ENCODE measurements at places on chromosomes 4 and X.

DNA sequence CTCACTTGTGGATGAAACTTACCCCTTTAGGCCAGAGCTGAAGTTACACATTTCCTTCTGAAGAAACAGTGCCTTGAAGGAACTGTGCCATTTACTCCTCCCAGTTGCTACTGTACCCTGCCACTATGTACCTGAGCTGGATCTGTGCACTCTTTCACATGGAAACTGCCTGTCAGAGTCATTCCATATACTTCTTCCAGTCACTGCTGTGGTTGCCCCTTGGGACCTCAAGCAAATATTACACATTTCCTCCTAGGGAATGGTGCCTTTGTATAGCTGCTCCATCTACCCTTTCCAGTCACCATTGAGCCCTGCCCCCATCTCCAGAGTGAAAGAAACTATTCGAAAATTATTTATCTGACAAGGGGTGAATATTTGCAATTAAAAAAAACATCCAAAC is 1328.3 kb downstream of the TECRL start:
- H3K4me1 ChIP-seq = no peaks in the 10 kb centered on the region
- H3K27me3 ChIP-seq = no peaks in the 10 kb centered on the region

DNA sequence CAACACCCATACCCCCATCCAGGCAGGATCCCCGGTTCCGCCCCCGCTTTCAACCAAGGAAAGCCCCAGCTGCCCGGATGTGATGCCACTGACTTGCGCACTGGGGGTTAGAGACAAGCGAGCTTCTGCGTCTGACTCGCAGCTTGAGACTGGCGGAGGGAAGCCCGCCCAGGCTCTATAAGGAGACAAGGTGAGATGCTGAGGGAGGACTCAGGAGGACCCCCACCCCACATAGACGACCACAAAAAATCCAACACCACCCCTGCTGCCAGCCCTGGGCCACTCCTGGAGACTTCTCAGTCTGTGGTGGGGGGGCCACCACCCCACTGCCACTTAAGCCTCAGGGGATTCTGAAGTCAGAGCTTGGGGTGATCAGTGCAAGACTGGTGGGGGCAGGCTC is at the start of gene MAGEA4:
Gene MAGEA4, plus strand, starts transcription at position 110 of the 400 bp plus-strand sequence. CDS start 10,776 bp downstream, outside the sequence.
- no peak within 1 kb of the TSS for H3K4me3 ChIP-seq
- no peaks in the 10 kb centered on the region for H3K27me3 ChIP-seq
- no peaks in the 10 kb centered on the region for H3K36me3 ChIP-seq
- no peaks in the 10 kb centered on the region for H3K4me1 ChIP-seq

DNA sequence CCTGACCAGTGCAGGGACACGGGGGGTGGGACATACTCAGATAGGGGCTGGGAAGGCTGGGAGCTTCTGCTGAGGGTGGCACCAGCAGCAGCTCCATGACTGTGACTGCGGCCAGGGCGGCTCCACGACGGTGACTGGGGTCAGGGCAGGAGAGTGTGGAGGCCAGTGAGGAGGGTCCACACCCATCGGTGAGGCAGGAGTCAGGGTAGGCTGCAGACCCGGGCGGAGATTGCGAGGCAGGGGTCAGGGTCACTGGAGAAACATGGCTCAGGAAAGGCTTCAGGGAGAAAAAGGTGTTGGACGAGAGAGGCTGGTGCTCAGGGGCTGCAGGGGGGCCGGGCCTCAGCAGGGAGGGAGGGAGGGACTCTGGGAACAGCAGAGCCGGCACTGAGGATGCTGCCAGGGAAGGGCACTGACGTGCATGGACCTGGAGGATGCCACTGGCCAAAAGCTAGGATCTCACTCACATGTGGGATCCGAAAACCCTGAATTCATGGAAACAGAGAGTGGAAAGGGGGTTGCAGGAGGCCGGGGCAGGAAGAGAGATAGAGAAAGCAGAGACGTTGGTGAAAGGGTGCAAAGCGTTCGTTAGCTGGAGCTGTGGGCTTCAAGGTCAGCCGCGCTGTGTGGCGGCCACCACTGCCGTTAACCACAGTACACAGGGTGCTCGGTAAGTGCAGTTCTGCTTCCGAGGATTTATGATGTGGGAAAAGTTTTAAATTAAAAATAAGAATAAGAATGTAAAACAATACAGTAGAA is 22.0 kb downstream of the ATP5ME start:
- H3K36me3 ChIP-seq = no peaks in the 10 kb centered on the region
- no peak overlapping the region for H3K4me3 ChIP-seq
- DNase-seq = no peak
- H3K4me1 ChIP-seq = no peaks in the 10 kb centered on the region
- H3K27me3 ChIP-seq = peaks cover 14% of the 10 kb centered on the region
- no peak overlapping the region for H3K27ac ChIP-seq

DNA sequence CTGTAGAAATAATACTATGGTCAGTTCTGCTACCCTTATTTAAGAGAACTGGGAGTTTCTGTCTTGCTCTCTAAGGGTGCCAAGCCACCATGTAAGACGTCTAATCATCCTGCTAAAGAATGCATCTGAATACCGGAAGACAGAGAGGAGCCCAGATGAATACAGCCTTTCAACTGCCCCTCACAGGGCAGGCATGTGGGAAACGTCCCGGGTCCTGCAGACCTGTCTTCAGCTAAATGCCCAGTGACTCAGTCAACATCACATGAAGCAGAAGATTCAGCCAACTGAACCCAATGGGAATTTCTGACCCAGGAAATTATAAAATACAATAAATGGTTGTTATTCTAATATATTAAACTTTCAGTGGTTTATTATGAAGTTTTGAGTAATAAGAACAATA is 2141.0 kb upstream of the AGA start:
- H3K4me1 ChIP-seq = no peaks in the 10 kb centered on the region
- H3K27ac ChIP-seq = no peak overlapping the region
- no peak for DNase-seq
- no peaks in the 10 kb centered on the region for H3K27me3 ChIP-seq
- no peaks in the 10 kb centered on the region for H3K36me3 ChIP-seq

- H3K27me3 ChIP-seq = no peaks in the 10 kb centered on the region
- H3K4me1 ChIP-seq = no peaks in the 10 kb centered on the region
- H3K27ac ChIP-seq = no peak overlapping the region
- no peak for DNase-seq
- H3K4me3 ChIP-seq = no peak overlapping the region
Measured at GRCh38 chr4:119841361-119841760, 212.8 kb upstream of the PDE5A start.

DNA sequence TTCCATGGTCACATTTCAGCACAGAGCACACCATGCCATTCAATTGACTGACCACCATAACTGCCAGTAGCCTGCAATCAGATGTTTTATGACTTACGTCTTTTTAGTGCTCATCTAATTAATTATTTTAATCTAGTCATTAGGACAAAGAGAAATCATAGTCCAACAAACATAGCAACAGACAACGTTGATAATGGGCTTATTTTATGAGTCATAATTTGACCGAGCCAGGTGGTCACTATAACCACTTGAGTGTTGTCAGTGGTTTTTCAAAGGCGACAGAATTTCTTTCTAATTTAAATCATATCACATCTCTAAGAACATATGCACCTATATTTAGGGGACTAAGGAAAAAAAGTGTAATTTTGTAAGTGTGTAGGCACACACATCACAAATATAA is 1.9 kb downstream of the SEC24D start:
- H3K36me3 ChIP-seq = peaks cover 31% of the 10 kb centered on the region
- H3K27ac ChIP-seq = no peak overlapping the region
- peak overlapping the region; percentile 29 for H3K4me3 ChIP-seq
- H3K27me3 ChIP-seq = no peaks in the 10 kb centered on the region

DNA sequence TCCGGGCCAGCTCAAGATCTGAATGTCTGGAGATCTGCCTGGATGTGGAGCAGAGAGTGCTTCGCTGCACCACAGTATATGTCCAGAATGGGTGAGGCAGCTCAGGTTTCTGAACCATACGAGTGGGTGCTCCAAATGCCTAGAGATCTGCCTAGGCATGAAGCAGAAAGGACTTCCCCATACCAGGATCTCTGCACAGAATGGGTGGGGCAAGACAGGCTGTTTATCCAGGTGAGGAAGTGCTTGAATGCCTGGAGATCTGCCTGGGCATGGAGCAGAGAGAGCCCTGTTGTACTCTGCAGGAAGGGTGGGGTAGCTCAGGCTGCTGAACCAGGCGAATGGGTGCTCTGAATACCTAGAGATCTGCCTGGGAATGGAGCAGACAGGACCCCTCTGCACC is 45.4 kb upstream of the MAGEC2 start:
- H3K4me1 ChIP-seq = no peaks in the 10 kb centered on the region
- no peaks in the 10 kb centered on the region for H3K36me3 ChIP-seq
- no peak overlapping the region for H3K27ac ChIP-seq
- no peak for DNase-seq
- H3K4me3 ChIP-seq = no peak overlapping the region

GRCh38 chr4:122705547-122706117 is 26.9 kb upstream of the BBS12 start:
- H3K36me3 ChIP-seq = peaks cover 4% of the 10 kb centered on the region
- H3K27me3 ChIP-seq = peaks cover 25% of the 10 kb centered on the region
- H3K4me1 ChIP-seq = peaks cover 35% of the 10 kb centered on the region
- H3K4me3 ChIP-seq = no peak overlapping the region

GRCh38 chr4:7904952-7905915 is 34.4 kb downstream of the AFAP1 start:
- no peaks in the 10 kb centered on the region for H3K36me3 ChIP-seq
- no peak overlapping the region for H3K4me3 ChIP-seq
- H3K27me3 ChIP-seq = peaks cover 2% of the 10 kb centered on the region

DNA sequence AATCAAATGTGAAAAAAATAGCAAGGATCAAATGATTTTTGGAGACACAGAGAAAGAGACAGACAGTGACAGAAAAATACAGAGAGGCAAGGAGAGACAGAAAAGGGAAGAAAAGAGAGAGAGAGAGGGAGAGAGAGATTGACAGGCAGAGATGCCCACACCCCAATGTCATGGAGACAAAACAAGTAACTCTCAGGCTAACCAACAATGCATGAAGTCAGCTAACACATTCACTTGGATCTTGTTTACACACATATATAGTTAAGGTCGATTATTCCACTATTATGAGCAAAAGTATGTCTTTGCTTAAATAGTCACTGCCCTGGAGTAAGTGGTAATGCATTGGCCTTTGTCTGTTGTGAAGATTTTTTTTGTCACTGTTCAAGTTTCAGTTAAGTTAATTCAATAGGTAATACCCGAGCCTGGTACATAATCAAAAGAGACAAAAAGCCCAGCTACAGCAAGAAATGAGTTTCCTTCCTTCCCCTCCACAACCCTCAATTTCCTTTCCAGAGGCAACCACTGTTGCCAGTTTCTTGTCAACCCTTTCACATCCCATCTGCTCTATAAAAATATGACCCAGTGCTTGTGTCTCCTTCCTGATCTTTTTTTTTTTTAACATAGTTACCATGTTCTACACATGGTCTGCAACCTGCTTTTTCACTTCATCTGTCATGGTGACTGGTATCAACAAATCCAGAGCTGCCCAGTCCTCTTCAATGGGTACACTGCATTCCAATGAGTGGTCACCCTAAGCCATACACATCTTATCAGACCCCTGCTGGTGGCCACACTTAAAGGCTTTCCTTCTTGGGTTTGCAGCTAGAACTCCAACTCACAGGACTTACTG is 52.1 kb downstream of the PROM1 start:
- no peaks in the 10 kb centered on the region for H3K4me1 ChIP-seq
- no peak overlapping the region for H3K27ac ChIP-seq
- no peak for DNase-seq
- peaks cover 30% of the 10 kb centered on the region for H3K27me3 ChIP-seq
- no peaks in the 10 kb centered on the region for H3K36me3 ChIP-seq
- no peak overlapping the region for H3K4me3 ChIP-seq

GRCh38 chr4:105666693-105667092 is 41.8 kb downstream of the INTS12 start:
- H3K4me1 ChIP-seq = peaks cover 2% of the 10 kb centered on the region
- DNase-seq = no peak
- H3K4me3 ChIP-seq = no peak overlapping the region
- no peak overlapping the region for H3K27ac ChIP-seq
- peaks cover 19% of the 10 kb centered on the region for H3K27me3 ChIP-seq

DNA sequence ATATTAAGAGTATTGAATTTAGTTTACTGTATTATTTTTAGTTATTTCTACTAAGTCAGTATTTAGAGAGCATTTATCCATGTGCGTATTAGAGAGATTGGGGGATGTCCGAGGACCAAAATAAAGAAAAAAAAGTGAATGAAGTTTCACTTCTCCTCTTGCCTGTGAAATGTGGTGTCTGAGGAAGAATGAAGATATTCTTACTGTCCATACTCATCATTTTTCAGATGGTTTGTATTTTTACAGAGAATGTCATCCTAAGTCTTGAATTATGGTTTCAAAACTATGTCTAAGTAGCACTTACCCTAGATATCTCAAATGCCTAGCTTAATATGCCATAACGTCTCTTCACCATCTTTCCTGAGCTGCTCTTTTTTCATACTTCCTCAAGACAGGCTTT is 854.3 kb downstream of the C4orf33 start:
- H3K4me3 ChIP-seq = no peak overlapping the region
- no peaks in the 10 kb centered on the region for H3K36me3 ChIP-seq
- H3K27ac ChIP-seq = no peak overlapping the region
- H3K4me1 ChIP-seq = no peaks in the 10 kb centered on the region

DNA sequence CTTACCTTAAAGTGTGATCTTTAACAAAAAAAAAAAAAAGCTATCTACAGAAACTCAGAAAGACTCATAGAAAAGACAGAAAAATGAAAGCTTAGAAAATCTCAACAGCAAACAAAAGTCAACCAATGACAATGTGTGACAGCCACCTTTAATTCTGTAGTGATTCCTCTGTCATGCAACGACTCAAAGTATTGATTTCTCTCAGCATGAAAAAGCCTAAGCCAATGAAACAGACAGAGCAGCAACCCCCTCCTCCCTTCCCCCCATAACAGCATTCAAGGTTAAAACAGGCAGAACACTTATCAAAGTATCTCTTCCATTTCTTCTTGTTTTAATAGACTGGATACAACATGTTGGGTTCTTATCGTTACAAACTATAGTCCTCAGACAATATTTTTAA is 112.5 kb downstream of the MAB21L2 start:
- H3K27ac ChIP-seq = no peak overlapping the region
- DNase-seq = no peak
- peaks cover 10% of the 10 kb centered on the region for H3K36me3 ChIP-seq
- H3K27me3 ChIP-seq = no peaks in the 10 kb centered on the region
- H3K4me3 ChIP-seq = no peak overlapping the region

GRCh38 chrX:63658920-63659319 is 126.1 kb downstream of the ARHGEF9 start:
- no peaks in the 10 kb centered on the region for H3K4me1 ChIP-seq
- H3K36me3 ChIP-seq = peaks cover 20% of the 10 kb centered on the region
- DNase-seq = no peak
- no peak overlapping the region for H3K4me3 ChIP-seq
- H3K27ac ChIP-seq = no peak overlapping the region
- H3K27me3 ChIP-seq = no peaks in the 10 kb centered on the region

DNA sequence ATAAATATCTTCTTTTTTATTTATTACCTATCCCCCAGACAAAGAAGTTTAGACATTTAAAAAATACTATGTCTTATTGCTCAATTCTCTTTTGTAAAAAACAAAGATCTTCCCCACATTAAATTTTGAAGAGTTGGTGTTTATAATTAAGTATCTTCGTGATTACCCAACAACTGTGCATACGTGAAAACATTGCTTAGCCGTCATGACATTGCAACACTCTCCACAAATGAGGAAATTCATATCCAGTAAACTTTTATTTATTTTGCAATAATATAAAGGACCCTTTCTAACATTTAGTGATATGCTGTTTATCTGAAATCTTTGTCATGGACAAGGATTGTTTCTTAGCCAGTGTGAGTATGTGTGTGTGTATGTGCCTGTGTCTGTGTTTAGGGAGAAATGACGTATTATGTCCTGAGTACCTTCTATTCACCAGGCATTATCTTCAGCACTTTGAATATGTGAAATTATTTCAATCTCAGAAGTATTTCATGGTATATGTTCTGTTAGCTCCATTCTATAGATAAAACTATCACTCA is 26.1 kb upstream of the EREG start:
- no peaks in the 10 kb centered on the region for H3K36me3 ChIP-seq
- H3K4me1 ChIP-seq = no peaks in the 10 kb centered on the region

Measured in activated CD8-positive, alpha-beta memory T cell treated with anti-CD3 and anti-CD28 coated beads, Interleukin-2, amount 10 ng/mL, durations not matched to agents 7 days and 5 days (primary cell).